CD4-positive, alpha-beta T cell treated with Interleukin-15 for 1 hour (primary cell): ENCODE measurements at places on chromosomes 13 and 19.

DNA sequence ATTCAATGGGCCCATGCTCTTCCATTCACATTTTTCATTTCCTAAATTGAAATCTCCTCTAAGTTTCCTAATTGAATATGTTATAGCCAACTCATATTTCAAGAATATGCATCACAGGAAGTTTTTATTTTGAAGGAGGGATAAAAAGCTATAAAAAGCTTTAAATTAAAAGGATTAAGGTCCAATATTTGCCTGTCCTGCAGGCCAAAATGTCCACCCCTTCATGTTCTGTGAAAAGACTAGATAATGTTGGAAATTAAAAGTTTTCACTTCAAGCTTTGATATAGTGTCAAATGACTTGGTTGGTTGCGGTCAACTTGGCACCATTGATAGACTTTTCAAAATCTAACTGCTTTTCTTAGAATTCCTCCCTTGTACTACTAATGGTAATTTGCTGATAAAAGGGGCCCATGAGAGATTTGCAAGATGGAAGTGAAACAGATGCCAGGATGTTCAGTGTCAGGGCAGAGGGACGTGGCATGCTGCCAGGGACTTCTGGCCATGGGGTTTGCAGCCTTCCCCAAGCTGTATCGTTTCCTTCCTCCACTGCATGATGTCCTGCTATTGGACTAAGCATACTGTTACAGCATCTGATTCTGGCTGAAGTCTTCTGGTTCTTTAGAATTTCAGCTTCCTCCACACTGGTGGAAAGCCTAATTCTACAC, 547.3 kb upstream of the MIR17HG start:
- DNase-seq = peak; percentile 33

GRCh38 chr13:109764470-109765291, 21.7 kb downstream of the IRS2 start:
- DNase-seq = peak; percentile 35

DNA sequence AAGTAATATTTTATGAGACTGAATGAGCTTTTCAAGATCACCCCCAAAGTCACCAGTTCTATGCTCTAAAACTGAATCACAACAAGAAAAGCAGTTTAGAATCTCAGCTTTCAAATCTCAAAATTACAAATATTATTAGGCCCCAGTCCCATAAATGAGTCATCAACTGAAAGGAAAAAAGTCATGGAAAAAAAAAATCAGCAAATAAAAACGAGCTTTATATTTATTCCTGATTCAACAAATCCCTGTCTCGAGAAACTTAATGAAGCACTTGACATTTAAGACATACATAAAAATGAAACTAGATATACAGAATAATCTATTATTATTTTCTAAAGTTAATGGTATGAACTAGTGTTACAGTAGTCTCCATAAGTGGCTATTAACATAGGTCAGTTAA, 203.0 kb downstream of the DIAPH3 start:
- DNase-seq = no peak

DNA sequence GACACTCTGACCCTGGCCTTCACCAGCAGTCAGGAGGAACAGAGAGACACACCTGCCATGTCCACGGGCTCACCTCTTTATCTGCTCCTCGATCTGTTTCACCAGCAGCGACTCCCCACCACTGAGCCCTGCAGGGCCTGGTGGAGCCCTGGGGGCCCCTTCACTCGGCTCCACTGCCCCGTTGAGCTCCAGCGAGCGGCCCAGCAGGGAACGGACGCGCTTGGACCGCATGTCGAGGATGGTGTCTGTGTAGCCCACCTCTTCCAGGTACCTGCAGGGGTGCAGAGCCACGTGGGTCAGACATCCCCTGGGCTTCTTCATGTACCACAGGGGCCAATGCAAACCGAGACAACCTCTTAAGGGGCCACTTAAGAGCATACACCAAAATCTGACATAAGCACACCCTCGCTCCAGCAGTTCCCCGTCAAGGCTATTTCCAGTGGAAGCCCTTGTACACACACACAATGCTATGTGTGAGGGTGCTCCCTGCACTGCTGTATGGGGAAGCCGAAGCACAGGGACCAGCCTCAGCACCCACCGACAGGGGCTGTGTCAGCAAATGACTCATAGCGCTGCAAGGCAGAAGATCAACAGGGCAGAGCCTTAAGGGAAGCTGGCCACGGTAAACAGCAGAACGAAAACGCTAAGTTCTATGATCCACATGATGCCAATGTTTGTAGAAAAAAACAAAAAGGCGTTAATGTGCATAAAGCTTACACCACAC, 12.7 kb upstream of the FKRP start:
- peak; percentile 73 for DNase-seq

- DNase-seq = no peak
These were observed 10.8 kb downstream of the CLN5 start for GRCh38 chr13:77002590-77003190.

GRCh38 chr19:42093926-42094325, 18.0 kb downstream of the ZNF574 start:
- no peak for DNase-seq

- no peak for DNase-seq
These were observed 177.3 kb upstream of the ZNF507 start for GRCh38 chr19:32168111-32168510.

DNA sequence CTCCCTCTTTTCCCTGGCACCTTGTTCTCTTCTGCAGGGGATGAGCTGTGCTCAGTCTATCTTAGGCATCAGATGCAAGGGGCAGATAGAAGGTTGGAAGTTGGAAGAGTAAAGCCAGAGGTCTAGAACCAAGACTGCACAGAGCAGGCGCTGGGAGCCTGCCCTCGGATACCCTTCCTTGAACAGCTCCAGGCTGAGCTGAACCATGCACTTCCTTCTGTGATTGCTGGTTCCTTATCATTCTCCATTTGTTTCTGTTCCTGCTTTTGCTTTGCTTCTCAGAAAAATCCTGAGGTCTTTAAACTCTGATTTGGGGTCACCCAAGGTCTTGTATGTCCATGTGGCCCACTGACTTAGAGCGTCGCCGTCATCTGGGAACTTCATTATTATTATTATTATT, 36.3 kb downstream of the ARHGEF18 start:
- no peak for DNase-seq

- DNase-seq = no peak
These were observed 326.2 kb upstream of the GPC6 start for GRCh38 chr13:92900446-92900845.

DNA sequence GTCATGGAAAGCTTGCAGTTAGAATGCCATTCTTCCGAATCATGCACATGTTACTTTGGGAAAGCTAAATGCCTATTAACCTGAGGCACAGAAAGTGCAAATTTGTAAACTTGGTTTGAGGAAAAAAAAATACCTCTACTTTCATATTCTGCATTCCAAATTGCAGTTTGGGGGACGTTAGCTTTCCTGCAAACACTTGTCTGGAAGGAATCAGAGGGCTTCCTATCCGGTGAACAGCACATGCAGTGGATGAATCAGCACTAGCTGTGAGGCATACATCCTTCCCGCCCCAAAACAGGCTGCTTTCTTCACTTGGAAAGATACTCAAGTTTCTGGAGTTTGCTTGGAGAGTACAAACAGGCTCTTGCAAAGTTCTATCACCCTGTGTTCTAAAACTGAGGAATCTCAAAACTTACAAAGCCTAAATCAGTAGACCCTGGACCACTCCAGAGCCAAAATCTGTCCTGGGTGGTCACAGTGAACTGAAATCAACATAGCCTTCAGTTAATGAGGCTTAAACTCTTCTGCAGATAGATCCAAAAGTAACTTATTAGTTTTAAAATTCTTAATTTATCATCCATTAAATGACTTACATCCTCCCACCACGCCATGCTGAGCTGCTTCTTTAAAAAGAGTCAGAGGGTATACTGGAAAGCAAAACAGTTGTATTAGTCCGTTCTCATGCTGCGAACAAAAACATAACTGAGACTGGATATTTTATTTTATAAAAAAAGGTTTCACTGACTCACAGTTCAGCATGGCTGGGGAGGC, 802.3 kb upstream of the ARGLU1 start:
- no peak for DNase-seq

DNA sequence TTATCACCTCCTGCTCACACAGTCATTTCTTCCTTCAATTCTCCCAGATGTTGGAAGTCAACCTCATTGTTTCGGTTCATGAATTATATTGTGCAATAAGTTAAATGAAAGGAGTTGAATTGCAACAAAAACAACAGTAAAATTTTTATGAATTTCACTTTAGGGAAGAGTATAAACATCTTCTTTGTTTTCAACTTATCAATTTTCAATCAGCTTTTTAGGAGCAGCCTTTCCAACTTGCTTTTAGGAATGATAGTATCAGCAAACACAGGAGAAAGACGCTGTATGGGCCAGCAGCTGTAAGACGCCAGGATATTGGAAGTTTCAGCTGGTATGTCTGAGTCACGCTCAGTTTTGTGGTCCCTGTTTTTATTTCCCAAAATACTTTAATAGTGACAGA, 132.5 kb upstream of the ARGLU1 start:
- no peak for DNase-seq

DNA sequence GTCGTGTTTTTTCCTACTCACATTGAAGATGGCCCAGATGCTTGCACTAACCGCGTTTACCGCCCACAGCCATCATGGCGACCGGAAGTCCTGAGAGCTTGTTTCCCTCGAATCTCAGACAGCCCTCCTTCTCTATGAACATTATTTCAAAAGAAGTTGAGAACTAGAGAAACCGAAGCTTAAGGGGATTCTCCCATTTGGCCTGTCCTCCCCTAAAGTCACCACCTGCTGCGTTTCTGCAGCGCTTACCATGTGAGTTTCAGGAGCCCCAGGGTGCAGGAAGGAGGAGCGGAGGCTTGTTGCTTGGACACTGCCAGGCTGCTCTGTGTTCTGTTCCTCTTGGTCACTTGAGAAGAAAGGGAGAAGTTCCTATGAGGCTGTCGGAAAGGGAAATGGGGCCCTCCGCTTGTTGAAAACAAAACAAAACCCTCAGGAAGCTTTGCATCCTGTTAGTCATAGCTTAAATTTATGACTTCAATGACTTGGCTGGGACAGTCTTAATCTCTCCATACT, 6.2 kb downstream of the CARD8 start:
- DNase-seq = peak; percentile 65

DNA sequence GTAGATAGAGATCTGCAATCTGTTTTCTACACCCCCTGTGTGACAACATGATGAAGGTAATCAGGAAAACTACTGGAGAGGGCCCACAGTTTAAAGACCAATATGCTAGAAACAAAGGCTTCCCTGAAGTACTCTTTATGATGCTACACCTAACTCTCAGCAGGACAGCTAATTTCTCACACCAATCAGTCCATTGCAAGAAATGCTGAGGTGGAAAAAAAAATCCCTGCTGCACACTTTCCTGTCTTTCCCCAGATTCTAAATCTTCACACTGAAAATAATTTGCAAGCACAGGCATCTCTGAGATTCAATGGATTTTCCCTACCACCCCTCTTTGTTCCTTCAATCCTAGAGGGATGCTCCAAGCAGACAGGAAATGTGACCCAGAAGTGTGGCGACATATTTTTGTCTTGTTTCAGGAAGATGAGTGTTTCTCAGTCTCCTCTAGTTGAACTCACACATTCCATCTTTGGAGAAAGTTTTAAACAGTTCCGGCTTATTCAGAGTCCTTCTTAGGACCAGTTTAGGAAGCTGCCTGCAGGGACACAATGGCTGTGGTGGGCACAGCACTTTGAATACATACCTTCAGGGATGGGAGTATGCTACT, 671.6 kb downstream of the DIAPH3 start:
- DNase-seq = no peak

GRCh38 chr13:106475852-106476251, 59.6 kb downstream of the EFNB2 start:
- no peak for DNase-seq

DNA sequence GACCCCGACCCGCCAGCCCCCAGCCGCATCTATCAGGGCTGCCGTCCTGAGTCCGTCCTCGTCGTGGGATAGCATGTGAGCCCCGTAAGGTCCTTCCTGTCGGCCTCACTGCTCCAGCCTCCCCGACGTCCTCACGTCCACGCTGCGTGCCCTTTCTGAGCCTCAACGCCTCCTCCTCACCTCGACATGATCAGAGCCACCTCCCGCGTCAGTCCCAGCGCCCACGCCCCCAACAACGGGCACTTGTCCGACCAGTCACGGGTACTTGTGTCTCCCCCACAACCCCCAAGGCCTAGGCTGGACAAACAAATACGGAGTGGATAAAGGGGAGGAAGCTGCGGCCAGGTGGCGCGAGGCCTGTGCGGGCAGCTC, 665 bp downstream of the ZNF497 start:
- peak; percentile 25 for DNase-seq

GRCh38 chr19:40858109-40858508, 7.9 kb upstream of the CYP2A6 start:
- DNase-seq = no peak

GRCh38 chr13:55816976-55817601, 1323.6 kb upstream of the PRR20A start:
- DNase-seq = no peak

- DNase-seq = no peak
These were observed 72.8 kb downstream of the COL4A2 start for GRCh38 chr13:110379905-110380341.

- DNase-seq = peak; percentile 20
These were observed 6.9 kb downstream of the UPK1A start for GRCh38 chr19:35673121-35673804.

GRCh38 chr19:14383661-14384555, 2.7 kb downstream of the ADGRE5 start:
- DNase-seq = peak; percentile 79

DNA sequence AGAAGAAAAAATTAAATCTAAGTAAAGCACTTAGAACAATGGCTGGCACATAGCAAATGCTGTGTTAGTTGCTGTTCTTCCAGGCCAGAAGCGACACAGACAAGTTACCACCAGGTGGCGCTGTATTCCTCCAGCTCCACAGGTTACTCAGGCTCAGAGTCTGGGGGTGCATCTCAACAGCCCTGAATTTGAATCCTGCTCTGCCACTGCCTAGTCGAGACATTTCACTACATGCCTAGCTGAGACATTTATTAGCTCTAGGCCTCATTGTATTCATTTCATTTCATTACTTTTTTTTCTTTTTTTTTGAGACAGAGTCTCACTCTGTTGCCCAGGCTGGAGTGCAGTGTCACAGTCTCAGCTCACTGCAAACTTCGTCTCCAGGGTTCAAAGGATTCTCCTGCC, 16.4 kb upstream of the CYP2B6 start:
- peak; percentile 71 for DNase-seq

GRCh38 chr13:80251403-80251802, 89.5 kb downstream of the SPRY2 start:
- DNase-seq = no peak

- DNase-seq = no peak
These were observed 619.6 kb downstream of the KCTD12 start for GRCh38 chr13:76266561-76266960.

- DNase-seq = no peak
These were observed 96.0 kb downstream of the CAB39L start for GRCh38 chr13:49347650-49348385.

DNA sequence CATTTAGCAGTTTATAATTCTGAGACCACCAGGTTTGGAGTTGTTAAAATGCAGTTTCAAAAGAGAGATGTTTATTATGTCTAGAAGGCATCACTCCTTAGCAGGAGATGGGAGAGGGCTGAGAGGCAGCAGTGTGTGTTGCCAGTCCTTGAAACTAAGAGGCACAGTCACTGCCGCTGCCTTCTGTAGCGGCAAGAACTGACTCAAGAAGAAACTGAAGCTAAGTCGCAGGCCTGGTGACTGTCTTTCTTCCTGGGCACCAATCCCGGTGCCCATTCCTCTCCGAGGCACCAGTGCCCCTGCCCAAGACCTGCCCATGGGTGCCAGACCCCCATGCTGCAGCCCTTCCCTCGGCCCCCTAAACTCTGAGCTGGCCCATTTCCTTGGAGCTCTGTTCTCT, 20.1 kb downstream of the N4BP2L1 start:
- no peak for DNase-seq

- no peak for DNase-seq
These were observed 26.7 kb downstream of the FAAP24 start for GRCh38 chr19:32998722-32999121.

- DNase-seq = peak; percentile 81
These were observed 469 bp downstream of the COX6B2 start for GRCh38 chr19:55353803-55354697.

- DNase-seq = no peak
These were observed 3.0 kb upstream of the WDFY2 start for GRCh38 chr13:51581148-51581820.
